Activated CD8-positive, alpha-beta memory T cell treated with anti-CD3 and anti-CD28 coated beads for 4 hours (primary cell): ENCODE measurements at places on chromosomes 13 and 19.

DNA sequence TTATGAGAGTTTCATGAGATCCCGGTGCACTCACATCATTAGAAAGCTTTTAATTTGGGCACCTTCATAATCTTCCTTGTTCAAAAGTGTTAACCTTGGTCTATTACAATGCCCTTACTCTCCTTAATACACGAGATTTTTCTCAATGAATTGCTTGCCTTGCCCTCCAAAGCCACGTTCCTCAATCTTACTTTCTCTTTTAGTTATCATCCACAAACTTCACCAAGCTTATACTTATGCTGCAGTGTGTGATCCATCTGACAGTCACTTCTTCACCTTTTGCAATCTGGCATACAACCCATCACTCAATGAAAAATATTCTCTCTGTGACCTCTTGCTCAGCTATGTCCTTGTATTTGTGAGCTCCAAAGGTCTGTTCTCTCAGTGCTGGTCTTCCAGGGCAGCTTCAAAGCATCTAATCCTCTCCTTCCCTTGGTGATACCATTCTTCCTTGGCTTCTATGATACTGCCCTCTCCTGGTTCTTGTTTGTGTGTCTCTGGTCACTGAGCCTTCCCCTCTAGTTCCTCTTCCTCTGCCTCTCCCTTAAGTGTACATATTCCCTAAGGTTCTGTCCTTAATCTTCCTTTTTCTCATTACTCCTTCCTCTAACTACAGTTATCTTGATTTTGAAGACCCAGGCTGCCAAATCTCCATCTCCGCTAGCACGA lies 202.2 kb upstream of the STARD13 start:
- DNase-seq: no peak

GRCh38 chr19:33785795-33786194 lies 10.9 kb upstream of the KCTD15 start:
- no peak for DNase-seq

GRCh38 chr19:16433986-16434385 lies 37.8 kb downstream of the EPS15L1 start:
- DNase-seq: no peak

DNA sequence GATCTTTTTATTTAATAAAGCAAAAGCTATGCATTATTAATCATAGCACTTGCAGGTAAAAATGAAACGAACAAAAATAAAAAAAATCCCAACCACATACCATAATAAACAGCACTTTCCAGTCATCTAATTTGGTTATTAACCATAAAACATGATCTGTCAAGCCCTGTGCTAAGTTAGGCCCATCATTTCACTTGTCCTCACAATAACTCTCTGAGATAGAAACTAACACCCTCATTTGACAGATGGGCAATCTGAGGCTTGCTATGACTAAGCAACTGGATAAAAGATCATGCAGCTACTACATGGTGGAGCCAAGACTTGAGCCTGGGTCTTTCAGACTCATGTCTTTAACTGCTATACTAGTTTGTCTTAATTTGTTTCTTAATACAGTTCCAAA lies 21.8 kb downstream of the PROSER1 start:
- DNase-seq: no peak
